PC-3 (cell line): ENCODE measurements at places on chromosomes 6 and 20.

GRCh38 chr20:62142252-62143080 is 728 bp downstream of the PSMA7 start:
- DNase-seq = no peak

DNA sequence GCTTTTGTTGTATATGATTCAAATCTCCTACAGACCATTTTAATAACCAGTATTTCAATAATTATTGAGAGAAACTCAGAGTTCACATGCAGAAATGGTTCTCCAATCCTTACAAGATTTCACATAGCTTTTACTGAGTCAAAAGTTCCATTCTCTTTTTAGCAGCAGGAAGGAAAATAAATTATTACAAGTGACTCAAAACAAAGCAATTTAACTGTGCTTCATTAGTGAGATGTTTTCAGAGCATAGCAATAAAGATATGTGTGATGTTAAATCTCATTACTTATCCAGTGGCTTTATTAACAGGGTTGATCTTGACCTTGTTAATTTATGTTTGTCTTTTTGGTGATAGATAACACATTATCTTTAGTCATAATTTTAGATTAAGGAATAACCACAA is 22.0 kb downstream of the KIF13A start:
- no peak for DNase-seq

GRCh38 chr6:133778414-133779130 is 110.3 kb upstream of the TCF21 start:
- peak; percentile 23 for DNase-seq

GRCh38 chr6:41936073-41936837 is 5.4 kb downstream of the CCND3 start:
- peak; percentile 91 for DNase-seq

DNA sequence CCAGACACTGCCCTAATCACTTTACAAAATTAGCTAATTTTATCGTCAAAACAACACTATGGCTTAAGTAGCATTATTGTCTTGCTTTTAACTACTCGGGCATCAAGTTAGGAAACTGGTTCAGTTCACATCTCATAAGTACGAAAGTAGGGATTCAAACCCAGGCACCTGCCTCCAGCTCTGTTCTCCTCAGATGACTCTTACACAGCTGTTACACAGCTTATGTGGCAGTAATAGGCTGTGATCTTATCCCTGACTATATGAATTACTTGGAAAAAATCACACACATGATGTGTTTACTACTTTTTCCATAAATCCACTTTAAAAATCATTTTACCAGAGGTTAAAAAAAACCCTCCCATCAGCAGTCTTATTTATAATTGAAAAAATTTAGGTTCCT is 389.2 kb upstream of the FLRT3 start:
- DNase-seq = no peak

DNA sequence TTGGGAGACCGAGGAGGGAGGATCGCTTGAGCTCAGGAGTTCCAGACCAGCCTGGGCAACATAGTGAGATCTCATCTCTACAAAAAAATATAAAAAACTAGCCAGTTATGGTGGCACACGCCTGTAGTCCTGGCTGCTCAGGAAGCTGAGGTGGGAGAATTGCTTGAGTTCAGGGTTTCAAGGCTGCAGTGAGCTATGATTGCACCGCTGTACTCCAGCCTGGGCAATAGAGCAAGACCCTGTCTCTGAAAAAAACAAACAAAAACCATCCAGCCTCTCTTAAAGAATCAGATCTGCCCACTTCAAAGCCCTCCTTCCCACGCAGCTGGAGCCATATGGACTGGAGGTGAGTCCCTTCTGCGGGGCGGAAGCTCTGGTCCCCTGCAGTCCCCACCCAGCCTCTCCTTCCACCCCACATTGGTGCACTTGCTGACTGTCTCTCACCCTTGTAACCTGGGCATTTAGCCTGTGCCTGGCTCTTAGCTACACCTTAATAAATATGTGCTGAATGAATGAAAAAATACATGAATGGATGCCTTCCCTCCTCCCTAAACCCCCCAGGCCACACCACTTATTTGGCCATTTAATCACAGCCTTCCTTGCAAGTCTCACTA is 7.2 kb upstream of the PARD6B start:
- DNase-seq = no peak
